ENCODE measurements at places on chromosomes 5 and 9.

GRCh38 chr9:126690431-126691051 is 76.8 kb downstream of the LMX1B start:
- DNase-seq: peak; percentile 78

- DNase-seq: peak; percentile 35
Measured at GRCh38 chr5:43274435-43275114, 38.6 kb downstream of the HMGCS1 start.

- no peak for DNase-seq
Measured at GRCh38 chr5:58224661-58225060, 235.2 kb downstream of the PLK2 start.

- DNase-seq: no peak
Measured at GRCh38 chr5:54993318-54993717, 7.9 kb upstream of the ESM1 start.

DNA sequence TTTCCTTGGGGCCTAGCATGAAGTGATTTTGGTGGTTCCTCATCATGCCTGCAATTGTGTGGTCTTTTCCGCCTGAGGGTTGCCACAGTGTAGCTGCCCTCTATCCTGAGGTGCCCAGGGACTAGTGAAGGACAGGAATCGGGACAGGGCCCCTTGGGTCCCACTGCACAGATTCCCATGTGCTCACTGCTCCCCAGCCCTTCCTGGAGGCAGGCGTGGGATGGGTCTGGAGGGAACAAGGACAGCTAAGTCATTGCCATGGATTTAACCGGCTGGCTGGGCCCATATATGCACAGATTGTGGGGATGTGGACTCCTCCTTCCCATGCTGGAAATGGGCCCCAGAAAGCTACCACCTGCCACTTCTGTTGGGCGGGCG is 122.3 kb upstream of the PITX1 start:
- no peak for DNase-seq

DNA sequence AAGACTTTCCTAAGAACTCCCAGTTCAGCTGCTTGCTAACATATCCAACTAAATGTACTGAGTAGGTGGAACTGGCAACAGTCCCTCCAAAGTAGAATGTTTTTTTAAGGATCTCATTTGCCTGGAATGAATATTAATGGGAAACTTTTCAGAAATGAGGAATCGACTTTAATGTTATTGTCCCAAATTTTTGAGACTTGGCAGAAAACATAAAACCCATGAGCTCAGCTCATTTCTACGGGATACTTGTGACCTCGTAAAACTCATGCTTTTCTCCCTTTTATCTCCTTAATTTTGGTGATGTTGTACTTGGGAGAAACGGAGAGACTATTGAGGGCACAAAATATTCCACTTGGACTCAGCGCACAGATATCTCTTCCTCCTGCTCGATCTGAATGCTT is 296.8 kb downstream of the EBF1 start:
- no peak for DNase-seq

Data from BE2C (cell line).